GM23248 (cell line): ENCODE measurements at places on chromosomes 6 and 20.
A peak's percentile ranks its signal among the peaks of the same experiment; 100 is the strongest.

DNA sequence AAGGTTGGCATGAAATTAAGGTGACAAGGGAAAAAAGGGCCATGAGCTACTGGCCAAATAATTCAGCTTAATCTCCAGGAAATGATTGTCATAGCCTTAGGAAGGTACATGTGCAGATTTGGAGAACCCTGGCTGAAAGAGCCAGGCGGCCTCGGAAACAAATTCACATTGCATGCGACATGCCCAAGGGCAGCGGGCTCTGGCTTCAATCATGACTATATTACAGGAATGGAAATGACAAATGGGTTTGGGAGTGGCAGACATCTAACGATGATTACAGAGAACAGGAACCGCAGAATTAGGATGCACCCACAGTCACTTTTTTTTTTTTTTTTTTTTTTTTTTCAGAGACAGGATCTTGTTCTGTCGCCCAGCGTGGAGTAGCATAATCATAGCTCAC, 112.4 kb upstream of the SALL4 start:
- H3K27me3 ChIP-seq, result no peaks in the 10 kb centered on the region
- H3K4me3 ChIP-seq, result no peak overlapping the region
- no peak for DNase-seq
- H3K27ac ChIP-seq, result no peak overlapping the region
- no peaks in the 10 kb centered on the region for H3K4me1 ChIP-seq

- DNase-seq, result no peak
- H3K4me1 ChIP-seq, result no peaks in the 10 kb centered on the region
- H3K27me3 ChIP-seq, result no peaks in the 10 kb centered on the region; the same call in 1 of the 2 replicates
- no peaks in the 10 kb centered on the region for H3K36me3 ChIP-seq
- no peak overlapping the region for H3K27ac ChIP-seq
Observed at GRCh38 chr6:49634092-49634835, 2.4 kb downstream of the RHAG start.

DNA sequence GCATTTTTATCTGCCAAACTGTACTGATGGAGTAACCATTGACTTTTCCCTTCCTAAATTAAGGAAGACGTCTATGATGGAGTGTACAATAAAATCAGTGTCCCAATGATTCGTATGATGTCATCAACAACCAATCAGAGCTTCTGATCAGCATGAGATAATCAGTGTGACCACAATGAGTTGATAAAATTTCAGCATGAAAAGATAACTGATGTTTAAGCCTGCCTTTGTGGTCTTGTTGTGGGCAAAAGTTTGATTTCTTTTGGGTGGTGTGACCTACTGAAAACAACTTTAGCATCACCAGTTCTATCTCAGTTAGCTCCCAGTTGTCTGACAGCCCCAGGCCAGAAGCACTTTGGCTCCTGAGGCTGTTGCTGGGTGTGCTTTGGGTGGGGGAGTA, 3.3 kb downstream of the PCIF1 start:
- H3K36me3 ChIP-seq, result peaks cover 16% of the 10 kb centered on the region; the same call in 1 of the 2 replicates
- no peak overlapping the region for H3K4me3 ChIP-seq
- no peak overlapping the region for H3K27ac ChIP-seq
- DNase-seq, result no peak

DNA sequence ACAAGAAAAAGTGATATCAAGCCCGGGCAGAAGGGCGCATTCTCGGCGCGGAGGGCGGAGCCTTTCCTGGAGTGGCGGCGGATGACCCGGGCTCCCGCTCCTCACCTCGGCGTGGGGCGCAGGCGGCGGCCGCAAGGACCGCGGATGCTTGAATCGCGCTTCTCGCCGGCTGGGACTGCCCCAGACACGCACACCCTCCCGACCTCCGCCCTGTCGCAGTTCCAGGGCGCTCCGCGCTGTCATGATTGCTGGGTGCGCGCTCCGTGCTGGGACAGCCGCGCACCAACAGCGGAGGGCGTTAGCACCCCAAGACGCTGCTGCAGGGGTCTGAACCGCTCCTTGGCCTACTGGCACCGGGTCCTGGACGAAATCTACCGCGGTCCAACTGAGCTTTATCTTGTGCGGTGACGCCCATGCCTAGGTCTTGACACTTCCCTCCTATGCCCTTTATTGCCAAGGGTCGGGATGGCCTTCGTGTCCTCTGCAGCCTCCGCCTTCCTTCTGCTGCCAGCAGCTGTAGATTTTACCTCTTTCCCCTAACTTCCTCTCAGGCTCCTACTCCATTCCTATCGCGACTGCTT, 43.3 kb downstream of the IRAK1BP1 start:
- H3K4me1 ChIP-seq, result peaks cover 31% of the 10 kb centered on the region
- no peaks in the 10 kb centered on the region for H3K36me3 ChIP-seq
- peak; percentile 59 for DNase-seq
- no peak overlapping the region for H3K27ac ChIP-seq

DNA sequence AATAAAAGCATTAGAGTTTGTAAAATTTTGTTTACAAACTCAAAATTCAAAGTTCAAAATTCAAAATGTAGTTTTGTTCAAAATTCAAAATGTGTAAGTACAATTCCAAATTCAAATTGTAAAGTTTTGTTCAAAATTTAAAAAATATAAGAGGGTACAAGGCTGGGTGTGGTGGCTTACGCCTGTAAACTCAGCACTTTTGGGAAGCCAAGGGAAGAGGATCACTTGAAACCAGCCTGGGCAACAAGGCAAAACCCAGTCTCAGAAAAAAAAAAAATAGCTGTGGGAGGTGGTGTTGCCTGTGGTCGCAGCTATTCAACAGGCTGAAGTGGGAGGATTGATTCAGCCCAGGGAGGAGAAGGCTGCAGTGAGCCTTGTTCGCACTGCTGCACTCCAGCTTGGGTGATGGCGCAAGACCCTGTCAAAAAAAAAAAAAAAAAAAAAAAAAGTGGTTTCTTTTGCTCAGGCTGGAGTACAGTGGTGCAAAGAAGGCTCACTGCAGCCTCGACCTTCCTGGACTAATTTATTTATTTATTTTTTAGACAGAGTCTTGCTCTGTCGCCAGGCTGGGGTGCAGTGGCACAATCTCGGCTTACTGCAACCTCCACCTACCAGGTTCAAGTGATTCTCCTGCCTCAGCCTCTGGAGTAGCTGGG, 5.4 kb upstream of the ZBTB12 start:
- 0 out of 2 replicates have a peak overlapping the region, but pooled peaks have one; percentile 31 for H3K27ac ChIP-seq
- no peaks in the 10 kb centered on the region for H3K27me3 ChIP-seq
- H3K4me3 ChIP-seq, result no peak overlapping the region
- peak; percentile 87 for DNase-seq

- no peak overlapping the region for H3K27ac ChIP-seq
- no peaks in the 10 kb centered on the region for H3K36me3 ChIP-seq
- no peak overlapping the region for H3K4me3 ChIP-seq
- peak; percentile 14 for DNase-seq
Observed at GRCh38 chr6:18347021-18347577, 40.1 kb upstream of the RNF144B start.

DNA sequence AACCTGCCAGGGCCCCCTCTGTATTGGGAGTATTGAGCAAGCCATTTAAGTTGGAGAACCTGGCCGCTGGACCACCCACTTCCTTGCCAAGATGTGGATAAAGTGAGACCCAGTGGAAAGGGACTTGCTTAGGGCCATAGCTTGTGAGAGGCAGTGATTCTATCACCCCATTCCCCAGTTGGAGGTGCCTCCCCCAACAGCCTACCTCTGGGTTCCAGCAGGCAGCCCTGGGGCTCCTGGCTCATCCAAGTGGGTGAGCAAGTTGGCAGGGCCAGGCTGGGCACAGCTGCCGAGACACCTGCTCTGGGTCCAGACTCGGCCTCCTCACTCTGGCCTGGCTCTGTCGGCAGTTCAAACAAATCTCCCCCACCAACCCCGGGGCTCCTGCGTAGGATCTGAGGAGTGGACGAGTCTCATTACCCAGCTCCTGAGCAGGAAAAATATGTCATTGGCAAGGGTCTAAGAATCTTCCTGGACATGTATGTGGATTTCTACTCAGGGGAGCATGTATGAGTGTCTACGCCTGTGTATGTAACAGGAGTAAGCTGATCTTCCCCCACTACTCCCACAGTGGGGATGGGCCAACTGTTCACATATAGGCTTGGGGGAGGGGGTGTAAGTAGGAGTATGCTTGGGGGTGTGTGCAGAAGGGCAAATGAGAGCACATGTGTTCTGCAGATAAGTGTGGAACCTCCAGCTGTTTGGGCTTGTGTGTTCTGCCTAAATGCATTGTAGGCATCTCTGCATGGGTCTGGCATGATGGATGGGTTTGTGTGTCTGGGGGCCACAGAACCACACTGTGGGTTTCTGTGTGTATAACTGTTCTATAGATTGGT, 1.9 kb downstream of the ID1 start:
- no peaks in the 10 kb centered on the region for H3K27me3 ChIP-seq
- peaks cover 4% of the 10 kb centered on the region; the same call in 1 of the 2 replicates for H3K36me3 ChIP-seq
- peak overlapping the region; percentile 100 for H3K27ac ChIP-seq
- peak; percentile 95 for DNase-seq
- peak overlapping the region; percentile 98 for H3K4me3 ChIP-seq
